ENCODE measurements at places on chromosomes 7 and 10. TPM values are rescaled to one million over a fixed set of nuclear protein-coding genes. Genes with fewer than 3 reads are reported as not detected.

GRCh38 chr7:127437241-127437640 lies 44.7 kb upstream of the ZNF800 start:
- DNase-seq: no peak

GRCh38 chr10:73368238-73368637 lies 9.6 kb upstream of the CFAP70 start:
- DNase-seq: no peak

- no peak for DNase-seq
Observed at GRCh38 chr10:131758939-131759301, 141.9 kb upstream of the PPP2R2D start.

DNA sequence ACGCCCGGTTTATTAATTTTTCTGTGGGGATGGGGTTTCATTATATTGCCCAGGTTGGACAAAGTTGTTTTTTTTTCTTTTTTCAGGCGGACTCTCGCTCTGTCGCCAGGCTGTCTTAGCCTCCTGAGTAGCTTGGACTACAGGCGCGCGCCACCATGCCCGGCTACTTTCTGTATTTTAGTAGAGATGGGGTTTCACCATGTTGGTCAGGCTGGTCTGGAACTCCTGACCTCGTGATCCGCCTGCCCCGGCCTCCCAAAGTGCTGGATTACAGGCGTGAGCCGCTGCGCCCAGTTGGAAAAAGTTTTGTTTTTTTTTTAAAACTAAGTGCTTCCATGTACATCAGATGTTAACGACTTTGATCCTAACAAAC lies 542 bp upstream of the ZNF394 start:
- DNase-seq: no peak

- DNase-seq: no peak
Observed at GRCh38 chr7:155889636-155890511, 77.6 kb upstream of the SHH start.

GRCh38 chr10:70682920-70683600 lies 10.8 kb downstream of the ADAMTS14 start:
- no peak for DNase-seq

DNA sequence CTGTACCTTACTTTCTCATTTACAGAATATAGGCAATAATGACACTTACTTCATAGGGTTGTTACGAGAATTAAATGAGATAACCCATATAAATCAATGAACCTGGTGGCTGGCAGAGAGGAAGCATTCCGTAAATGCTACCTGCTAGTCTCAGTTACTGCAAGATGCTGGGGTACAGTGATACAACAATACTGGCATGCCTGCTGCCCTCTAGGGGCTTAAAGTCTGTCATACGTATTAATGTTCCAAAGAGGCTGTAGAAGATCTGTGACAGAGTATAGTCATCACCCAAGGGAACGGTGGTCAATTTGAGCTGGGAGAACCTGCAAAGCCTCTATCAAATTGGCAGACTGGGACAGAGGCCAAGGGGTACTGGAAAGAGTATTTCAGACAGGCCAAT lies 421.5 kb downstream of the GPAM start:
- no peak for DNase-seq

DNA sequence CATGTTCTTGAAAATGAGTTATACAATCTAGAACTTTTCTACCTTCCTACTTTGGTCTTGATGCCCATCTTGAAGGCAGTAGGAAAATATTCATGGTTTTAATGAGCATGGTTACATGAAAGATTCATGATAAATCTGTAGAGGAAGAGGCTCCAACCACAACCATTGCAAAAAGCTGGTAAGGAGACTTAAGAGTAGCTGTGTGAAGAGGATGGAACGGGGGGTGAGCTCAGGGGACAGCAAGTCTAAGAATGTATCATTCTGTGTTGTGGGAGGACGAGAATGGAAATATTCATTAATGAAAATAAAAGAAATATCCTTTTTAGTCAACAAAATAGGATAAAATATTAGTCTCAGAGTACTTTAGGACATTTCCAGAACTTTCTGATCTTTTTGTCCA lies 81.1 kb downstream of the BMPER start:
- DNase-seq: no peak

DNA sequence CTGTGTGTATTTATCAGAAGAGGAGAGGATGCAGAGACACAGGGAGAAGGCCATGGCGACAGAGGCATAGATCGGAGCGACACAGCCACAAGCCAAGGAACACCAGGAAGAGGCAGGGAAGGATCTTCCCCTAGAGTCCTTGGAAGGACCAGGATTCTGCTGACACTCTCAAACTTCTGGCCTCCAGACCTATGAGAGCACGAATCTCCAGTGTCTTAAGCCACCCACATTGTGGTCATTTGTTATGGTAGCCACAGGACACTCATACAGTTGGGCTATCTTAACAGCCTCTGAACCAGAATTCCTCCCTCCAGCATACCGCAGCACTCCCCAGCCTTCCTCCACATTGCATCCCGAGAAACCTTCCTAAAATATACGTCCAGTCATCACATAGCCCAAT lies 367.0 kb upstream of the MGMT start:
- no peak for DNase-seq

DNA sequence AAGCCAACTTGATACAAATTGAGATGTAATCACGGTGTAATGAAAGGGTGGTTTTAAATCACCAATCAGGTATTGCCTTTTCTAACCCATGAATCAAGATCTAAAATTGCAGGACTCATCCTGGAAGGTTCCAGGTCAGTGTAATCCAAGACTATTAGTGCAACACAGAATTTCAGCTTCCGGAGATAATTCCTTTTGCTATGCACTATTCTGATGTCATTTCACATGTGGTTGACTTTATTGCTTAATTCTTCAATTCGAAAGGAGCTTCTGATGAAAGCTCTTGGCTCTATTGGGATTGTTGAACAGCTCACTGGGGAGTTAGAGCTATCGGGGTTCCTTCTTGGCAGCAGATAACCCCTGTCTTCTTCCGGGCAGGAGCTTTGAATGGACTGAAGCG lies 147.4 kb upstream of the INSYN2A start:
- no peak for DNase-seq

- no peak for DNase-seq
Observed at GRCh38 chr7:130047831-130048230, 3.3 kb downstream of the ZC3HC1 start.

- no peak for DNase-seq
Observed at GRCh38 chr7:100967292-100967863, 2.0 kb upstream of the MUC12 start.

GRCh38 chr7:75879771-75880184 lies 944 bp downstream of the RHBDD2 start:
- no peak for DNase-seq

GRCh38 chr7:137953665-137954470 lies 48.0 kb downstream of the CREB3L2 start:
- DNase-seq: no peak

DNA sequence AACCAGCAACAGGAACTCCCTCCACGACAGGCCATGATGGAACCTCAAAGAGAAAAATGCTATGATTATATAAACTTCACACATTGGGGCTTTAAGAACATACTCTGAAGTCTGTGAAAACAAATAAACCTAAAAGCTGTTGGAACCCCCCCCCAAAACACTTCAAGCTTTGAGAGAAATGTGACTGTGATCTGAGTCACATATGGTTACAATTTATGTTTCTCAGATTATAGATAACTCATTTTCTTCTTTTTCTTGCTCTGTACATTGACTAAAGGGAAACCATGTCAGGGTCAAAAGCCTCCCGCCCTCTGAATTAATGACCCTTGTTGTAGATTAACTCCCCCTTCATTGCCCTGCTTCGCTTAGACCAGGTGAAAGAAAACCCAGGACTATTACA lies 15.8 kb downstream of the VOPP1 start:
- DNase-seq: no peak

DNA sequence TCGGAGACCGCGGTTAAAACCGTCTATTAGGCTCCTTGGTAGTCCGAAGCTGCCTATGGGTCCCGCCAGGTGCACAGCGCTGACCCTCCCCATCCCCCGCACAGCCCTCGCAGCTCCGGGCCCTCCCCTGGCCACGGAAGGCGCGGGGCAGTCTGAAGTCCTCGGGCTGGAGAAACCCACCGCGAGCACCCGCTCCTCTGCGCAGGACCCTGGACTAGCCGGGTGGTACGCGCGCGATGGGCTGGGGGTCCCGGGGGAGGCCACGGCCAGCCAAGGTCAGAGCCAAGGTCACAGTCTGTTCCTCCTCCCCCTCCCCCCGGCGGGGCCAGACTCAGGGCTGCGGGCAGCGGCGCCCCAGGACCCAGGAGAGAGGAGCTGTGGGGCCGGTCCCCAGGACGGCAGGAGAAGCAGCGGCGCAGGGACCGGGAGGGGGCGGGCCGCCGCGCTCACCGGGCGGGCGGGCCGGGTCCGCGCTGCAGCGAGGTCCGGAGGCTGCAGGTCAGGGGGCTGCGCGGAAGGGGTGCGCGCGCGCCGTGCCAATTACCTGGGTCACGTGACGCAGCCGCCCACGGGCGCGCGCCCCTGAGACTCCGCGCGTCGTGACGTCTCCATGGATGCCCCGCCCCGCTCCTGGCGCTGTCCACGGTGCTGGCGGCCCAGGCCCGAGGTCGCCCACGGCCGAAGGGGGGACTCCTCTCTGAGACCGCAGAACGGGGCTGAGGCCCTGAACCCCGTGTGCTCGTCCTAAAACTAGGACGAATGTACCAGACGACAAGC lies at the start of gene OGDHL:
Gene OGDHL (minus strand): TSS at position 535 of the 777 bp plus-strand sequence. CDS start 3,731 bp downstream, outside the sequence.
- DNase-seq: no peak

DNA sequence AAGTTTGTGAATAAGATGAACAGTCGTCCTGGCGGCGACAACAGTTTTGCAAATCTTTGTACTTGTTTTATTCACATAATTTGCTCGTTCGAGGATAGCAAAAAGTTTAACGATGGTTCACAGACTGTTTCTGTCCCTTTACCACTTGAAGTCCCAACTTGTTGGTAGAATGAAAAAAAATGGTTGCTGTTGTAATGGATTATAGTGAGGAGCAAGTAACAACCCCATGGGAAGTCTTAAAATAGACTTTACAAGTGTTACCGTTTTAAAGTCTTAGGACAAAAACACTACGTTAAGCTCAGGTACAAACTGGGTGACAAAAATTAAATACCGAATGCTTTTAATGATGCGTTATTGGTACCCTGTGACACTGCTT lies 589 bp downstream of the LSM8 start:
- no peak for DNase-seq

GRCh38 chr7:84705706-84706105 lies 481.1 kb downstream of the SEMA3D start:
- DNase-seq: no peak

DNA sequence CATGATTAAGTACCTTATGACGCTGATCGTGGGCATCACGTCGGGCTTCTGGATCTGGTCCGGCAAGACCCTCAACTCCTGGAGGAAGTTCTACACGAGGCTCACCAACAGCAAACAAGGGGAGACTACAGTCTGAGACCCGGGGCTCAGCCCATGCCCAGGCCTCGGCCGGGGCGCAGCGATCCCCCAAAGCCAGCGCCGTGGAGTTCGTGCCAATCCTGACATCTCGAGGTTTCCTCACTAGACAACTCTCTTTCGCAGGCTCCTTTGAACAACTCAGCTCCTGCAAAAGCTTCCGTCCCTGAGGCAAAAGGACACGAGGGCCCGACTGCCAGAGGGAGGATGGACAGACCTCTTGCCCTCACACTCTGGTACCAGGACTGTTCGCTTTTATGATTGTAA lies 2.5 kb downstream of the FZD1 start:
- no peak for DNase-seq

GRCh38 chr7:128022631-128023532 lies 8.4 kb downstream of the LRRC4 start:
- no peak for DNase-seq

DNA sequence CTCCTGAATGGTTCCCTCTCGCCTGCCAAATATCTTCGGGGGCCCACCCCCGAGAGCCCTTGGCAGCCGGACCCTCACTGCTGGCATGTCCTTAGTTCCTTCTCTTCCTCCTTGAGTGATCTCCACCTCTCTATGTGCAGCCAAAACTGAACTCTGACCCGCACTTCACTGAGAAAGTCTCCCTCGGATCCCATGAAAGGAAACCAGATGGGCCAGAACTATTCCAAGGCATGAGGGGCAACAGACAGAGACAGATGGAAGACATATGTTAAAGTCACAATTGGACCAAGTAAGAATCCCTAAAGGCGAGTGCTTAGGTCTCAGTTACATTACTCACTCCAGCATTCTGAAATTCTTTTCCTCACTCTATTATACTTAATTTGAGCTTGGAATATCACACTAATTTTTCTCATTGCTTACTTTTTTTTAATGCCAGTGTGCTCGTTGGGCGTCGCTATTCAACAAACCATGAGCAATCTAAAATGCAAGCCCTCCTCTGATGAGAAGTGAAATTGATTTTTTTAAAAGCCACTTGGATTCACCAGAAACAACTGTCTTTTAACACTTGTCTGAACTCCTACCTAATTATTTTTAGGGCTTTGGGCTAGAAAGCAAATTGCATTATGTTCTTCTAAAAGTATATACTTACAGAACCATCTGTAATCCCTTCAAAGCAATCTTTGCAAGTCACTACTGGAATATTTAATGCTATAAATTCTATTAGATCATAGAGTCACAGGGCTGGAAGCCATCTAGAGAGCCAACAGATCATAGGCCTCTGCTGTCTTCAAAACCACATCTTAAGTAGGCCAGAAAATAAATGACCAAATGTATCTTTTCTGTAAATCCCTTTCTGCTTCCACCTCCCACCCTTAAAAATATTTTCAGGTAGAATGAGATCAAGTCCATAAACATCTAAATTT lies 43.3 kb upstream of the EZH2 start:
- no peak for DNase-seq

DNA sequence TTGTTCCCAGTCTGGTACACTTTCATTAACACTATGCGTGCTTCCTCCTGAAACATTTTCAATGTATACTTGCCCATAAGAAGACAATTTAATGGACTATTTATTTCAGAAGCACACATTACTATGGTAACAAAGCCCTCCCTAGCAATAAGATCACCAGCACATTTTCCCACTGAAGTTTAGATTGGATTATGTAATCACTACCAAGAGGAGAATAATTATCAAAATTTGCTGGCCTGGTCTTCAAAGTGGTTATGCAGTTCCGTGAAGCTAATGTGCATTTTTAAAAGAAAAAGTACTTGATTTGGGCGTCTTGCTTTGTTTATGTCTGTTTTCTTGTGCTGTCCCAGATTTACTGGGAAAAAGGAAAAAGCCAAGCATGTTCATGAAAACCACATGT lies 61.9 kb downstream of the AP3M1 start:
- DNase-seq: no peak

- no peak for DNase-seq
Observed at GRCh38 chr7:73919694-73920375, 58.9 kb downstream of the TMEM270 start.

GRCh38 chr7:145082366-145083161 lies 246.7 kb upstream of the TPK1 start:
- DNase-seq: no peak

GRCh38 chr10:80662429-80663261 lies 124.9 kb downstream of the SH2D4B start:
- peak; percentile 75 for DNase-seq

GRCh38 chr7:124764847-124765400 lies 668 bp downstream of the GPR37 start:
- peak; percentile 17 for DNase-seq

Gene HSPA12A
- total RNA-seq: 0.43 TPM

Gene NYAP1
- not detected for total RNA-seq

Gene HNRNPF
- 122 TPM for total RNA-seq

Gene DNAJC12
- total RNA-seq: not detected

Gene SPDYE5
- not detected for total RNA-seq

Gene CUBN
- total RNA-seq: 5.1 TPM

Gene GARIN1A
- total RNA-seq: 1.1 TPM

Gene TAC1
- not detected for total RNA-seq

Gene CTNNA3
- total RNA-seq: not detected

Gene SNCG
- total RNA-seq: not detected

Gene GSTO1
- 31.5 TPM for total RNA-seq

Measured in natural killer cell (primary cell).